ENCODE measurements at places on chromosomes 4 and X. TPM values are rescaled to one million over a fixed set of nuclear protein-coding genes. Genes with fewer than 3 reads are reported as not detected.

- no peak for DNase-seq
Measured at GRCh38 chr4:127997534-127998388, 32.6 kb downstream of the ABHD18 start.

- DNase-seq = no peak
Measured at GRCh38 chr4:73883306-73883705, 14.1 kb downstream of the CXCL1 start.

DNA sequence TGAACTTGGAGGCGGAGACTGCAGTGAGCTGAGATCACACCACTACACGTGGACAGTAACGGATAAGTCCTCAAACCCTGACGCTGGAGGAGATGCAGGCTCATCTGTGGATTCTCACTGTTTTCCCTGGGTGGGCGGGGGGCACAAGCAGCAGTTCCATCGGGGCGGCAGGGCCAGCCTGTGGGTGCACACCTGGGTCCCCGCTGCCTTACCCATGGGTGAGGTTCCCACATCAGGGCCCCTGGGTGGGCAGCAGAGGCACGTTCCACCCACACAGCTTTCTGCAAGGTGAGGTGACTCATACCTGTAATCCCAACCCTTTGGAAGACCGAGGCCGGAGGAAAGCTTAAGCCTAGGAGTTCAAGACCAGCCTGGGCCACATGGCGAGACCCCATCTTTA, 56.6 kb upstream of the MXD4 start:
- DNase-seq = no peak

Gene GEMIN8
- total RNA-seq = 29.5 TPM

- no peak for DNase-seq
Measured at GRCh38 chrX:20118065-20118824, 1.5 kb upstream of the MAP7D2 start.

Data from ureter (tissue), 1 donor.